ENCODE measurements at places on chromosomes 6 and 20. TPM values are rescaled to one million over a fixed set of nuclear protein-coding genes. Genes with fewer than 3 reads are reported as not detected.

The FAM209B gene
- total RNA-seq: 0.48 TPM

The PRR18 gene
- 0.09 TPM for total RNA-seq

The COL21A1 gene
- 0.76 TPM for total RNA-seq

The RUNX2 gene
- total RNA-seq: 1.2 TPM

The GUCA1A gene
- total RNA-seq: not detected

The NR2E1 gene
- 0.03 TPM for total RNA-seq

The OLIG3 gene
- total RNA-seq: not detected

The ZSWIM3 gene
- total RNA-seq: 1.9 TPM

The IL17F gene
- total RNA-seq: not detected

The MRAP2 gene
- total RNA-seq: 1.8 TPM

The ZC3H12D gene
- 0.14 TPM for total RNA-seq

The PI16 gene
- not detected for total RNA-seq

The CCDC170 gene
- total RNA-seq: 0.18 TPM

The CARMIL1 gene
- total RNA-seq: 7.2 TPM

The ADAT2 gene
- total RNA-seq: 3.5 TPM

The RBM24 gene
- 9.9 TPM for total RNA-seq

The GPX5 gene
- total RNA-seq: not detected

The FOXS1 gene
- total RNA-seq: 0.52 TPM

The CST3 gene
- total RNA-seq: 428 TPM

The RPS10 gene
- total RNA-seq: 2,196 TPM

The TTK gene
- 17.1 TPM for total RNA-seq

The C20orf202 gene
- total RNA-seq: not detected

The CCN6 gene
- total RNA-seq: not detected

The FOXQ1 gene
- 2.5 TPM for total RNA-seq

The KIF13A gene
- total RNA-seq: 20.3 TPM

The PRDM1 gene
- total RNA-seq: 5.3 TPM

The COL9A1 gene
- total RNA-seq: 0.05 TPM

The GFRAL gene
- not detected for total RNA-seq

All from A549 treated with CORT108297 at 1 μM for 4 hours (cell line).